ENCODE measurements at places on chromosomes 5 and 9.

DNA sequence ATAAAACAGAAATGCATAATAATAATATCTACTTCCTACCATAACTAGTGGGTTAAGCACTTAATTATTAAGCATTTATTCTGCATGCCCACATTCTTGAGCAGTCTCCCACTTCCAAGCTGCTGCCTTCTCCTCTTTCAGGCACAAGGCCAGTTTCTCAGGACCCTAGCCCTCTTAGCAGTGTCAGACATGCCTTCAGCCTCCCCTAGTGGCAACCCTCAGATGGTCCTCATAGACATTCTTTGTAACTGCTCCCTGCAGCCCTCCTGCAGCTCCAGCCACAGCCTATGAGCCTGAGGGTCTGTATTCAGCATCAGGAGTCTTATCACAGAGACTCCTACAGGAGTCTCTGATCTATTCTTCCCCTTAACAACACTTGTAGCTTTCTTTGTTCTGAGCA is 3.9 kb downstream of the IL9 start:
- no peak for DNase-seq

DNA sequence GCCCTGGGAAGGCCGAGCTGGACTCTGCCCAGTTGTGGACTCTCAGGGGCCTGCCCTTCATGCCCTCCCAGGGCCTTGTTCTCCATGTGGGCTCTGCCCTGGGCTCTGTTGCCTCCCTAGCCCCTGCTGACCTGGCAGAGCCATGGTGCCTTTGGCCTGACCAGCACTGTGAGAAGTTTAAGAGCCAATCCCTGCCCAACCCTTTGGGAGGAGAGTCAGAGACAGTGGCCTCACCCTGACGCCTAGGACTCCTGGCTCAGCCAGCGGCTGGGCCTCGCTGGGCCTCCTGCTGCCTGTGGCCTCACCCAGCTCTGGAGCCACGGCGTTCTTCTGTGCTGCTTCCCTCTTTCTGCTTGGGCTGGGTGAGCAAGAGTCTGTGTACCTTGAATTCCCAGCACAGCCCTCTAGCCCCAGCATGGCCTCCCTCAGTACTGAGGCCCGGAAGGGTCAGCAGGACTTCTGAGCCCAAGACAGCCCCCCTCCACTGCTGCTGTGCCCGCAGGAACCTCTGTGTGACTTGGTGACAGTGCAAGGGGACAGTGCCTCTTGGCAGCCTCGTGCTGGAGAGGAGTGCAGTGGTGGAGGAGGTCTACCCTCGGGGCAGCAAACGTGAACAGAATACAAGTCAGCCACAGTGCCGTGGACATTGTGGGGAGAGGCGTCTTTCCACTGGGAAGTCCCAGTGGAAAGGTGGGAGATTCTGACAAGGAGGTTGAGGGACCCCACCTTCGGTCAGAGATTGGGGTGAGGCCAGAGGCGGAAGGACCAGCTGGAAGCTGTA is 97.4 kb downstream of the CACNA1B start:
- no peak for DNase-seq

- DNase-seq, result no peak
Observed at GRCh38 chr9:13529321-13530104, 250.0 kb upstream of the MPDZ start.

- DNase-seq, result no peak
Observed at GRCh38 chr5:116577064-116577788, 2.6 kb upstream of the SEMA6A start.

GRCh38 chr5:16809010-16809394 is 127.1 kb downstream of the MYO10 start:
- no peak for DNase-seq

DNA sequence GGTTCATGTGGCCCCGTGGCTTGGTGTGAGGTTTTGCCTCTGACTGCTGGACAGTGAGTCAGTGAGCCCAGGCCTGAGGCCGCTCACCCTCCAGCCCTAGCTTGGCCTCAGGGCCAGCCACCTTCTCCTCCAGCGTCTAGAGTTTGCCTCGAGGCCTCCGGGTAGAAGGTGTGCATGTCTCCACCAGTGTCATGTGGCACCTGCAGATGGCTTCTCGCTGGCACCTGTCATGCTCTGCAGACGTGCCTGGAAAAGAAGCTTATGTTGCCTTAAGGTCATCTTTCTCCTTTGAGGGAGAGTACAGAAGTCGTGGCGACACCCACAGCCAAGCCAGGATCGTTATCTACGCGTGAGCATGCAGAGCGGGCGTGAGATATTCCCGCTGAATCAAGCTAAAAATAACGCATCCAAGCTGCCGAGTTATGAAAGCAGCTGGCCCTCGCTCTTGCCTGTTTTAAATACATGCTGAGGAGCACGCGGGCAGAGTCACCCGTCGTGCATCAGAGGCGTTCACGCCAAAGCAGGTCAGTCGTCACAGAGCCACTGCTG is 79.7 kb upstream of the FCN2 start:
- DNase-seq, result peak; percentile 89

DNA sequence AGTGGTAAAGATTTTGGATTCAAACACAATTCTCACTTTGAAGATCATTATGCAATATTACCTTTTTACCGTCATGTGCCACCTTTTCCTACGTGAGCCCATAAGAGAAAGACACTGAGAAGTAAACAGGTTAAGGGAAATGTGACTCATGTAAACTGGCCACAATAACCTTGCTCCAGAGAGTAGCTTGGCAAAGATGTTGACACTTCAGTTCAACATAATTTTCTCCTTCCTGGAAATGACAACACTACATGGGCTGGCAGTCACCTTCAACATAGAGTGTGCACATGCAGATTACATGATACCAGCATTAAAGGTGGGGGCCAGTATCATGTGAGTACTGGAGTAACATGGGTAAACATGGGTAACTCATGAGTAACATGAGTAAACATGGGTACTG is 141.9 kb downstream of the CDK5RAP2 start:
- DNase-seq, result no peak

DNA sequence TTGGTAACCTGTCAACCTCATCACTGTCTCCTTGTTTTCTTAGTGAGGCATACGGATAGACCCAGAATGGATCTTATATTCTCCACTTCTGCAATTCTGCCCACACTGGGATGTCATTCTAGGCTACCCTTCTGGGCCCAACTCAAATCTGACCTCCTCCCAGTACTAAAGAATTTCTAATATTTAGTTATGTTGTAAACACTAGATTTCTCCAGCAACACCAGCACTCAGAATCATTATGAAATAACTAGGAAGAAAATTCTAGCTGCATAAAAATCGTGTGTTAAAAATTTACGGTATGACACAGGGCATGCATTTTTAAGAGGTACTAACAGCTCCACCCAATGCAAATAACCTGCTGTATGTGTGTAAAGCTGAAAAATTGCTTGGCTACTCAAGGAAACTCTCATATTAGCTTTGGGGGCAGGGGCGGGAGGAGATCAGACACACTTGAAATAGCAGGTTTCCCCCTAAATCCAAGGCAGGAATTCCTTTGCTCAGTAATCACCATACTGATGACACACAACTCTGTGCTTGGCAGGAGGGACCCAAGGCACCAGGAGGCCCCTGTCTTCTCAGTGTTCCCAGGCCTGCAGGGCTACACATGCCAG is 27.3 kb downstream of the MACROH2A1 start:
- peak; percentile 77 for DNase-seq

- no peak for DNase-seq
Observed at GRCh38 chr9:27473111-27473529, 51.0 kb upstream of the IFNK start.
